ENCODE measurements at places on chromosomes 12 and 14.

GRCh38 chr14:60512973-60513571, 4.1 kb downstream of the SIX6 start:
- DNase-seq = no peak

- no peak for DNase-seq
Measured at GRCh38 chr14:101007765-101008164, 104.2 kb upstream of the RTL1 start.

GRCh38 chr14:58282925-58283593, 15.3 kb upstream of the ARID4A start:
- no peak for DNase-seq

DNA sequence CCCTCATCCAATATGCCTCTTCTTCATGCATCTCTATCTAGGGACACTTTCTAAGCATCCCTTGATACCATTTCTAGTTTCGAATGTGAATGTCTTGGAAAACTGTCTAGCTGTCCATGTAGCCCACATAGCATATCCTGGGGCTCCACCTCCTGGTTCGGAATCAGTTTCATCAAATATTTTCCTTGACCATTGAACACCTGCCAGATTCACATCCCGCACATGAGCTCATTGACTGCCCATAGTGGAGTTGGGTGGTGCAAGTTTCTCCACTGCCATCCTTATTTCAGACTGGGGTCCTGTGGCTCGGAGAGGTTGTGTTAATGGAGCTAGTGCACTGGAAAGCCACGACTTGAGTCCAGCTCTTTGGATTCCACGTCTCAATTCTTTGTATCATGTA, 58.6 kb upstream of the TMEM263 start:
- DNase-seq = no peak

GRCh38 chr12:128298091-128298748, 31.2 kb downstream of the TMEM132C start:
- no peak for DNase-seq

GRCh38 chr14:94963051-94963450, 193.1 kb upstream of the GSC start:
- no peak for DNase-seq

DNA sequence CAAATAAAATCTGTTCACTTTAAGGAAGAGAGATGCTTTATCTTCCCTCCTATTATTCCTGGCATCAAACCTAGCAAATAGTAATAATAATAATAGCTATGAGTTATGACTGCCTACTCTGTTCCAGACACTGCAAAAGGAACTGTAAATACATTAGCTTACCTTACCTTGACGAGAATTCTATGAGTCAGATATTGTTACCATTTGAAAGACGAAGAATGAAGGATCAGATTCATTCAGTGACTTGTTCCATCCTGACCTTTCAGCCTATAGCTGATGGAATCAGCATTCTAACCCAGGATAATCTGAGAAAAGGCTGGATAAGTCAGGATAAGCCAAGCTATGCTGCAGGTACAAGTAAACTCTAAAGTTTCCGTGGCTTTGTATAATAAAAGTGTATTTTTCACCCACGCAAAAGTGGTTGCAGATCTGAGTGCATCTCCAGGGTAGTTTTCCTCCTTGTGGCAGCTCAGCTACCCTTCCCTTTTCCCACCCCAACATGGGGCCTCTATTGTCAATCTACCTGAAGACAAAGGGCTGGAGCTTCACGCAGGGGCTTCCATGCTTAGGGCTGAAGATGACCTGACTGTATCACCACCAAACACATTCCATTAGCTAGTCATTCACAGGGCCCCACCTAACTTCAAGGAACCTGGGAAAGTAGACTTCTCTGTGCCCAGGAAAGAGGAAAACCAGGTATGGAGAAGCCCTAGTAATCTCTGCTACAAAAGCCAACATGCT, 57.2 kb upstream of the CCND2 start:
- DNase-seq = no peak

GRCh38 chr12:30507576-30507975, 188.1 kb downstream of the IPO8 start:
- DNase-seq = no peak

- DNase-seq = no peak
Measured at GRCh38 chr12:50676756-50677155, 87.1 kb upstream of the ATF1 start.

DNA sequence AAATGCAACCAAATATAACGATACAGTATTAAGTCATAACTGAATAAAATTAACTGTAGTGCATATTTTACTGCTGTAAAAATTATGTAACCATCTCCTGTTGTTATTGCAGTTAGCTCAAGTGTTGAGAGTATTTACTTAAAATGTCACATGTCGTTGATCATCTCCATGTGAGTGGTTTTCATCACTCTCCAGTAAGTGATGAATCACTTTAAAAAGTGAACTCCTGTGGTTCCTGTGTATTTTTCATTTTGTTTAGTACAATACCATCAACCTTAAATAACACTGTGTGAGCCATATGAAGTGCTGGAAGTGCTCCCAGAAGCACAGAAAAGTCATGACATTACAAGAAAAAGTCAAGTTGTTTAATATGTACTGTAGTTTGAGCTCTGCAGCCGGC, 104.7 kb upstream of the SLCO1B1 start:
- DNase-seq = no peak

DNA sequence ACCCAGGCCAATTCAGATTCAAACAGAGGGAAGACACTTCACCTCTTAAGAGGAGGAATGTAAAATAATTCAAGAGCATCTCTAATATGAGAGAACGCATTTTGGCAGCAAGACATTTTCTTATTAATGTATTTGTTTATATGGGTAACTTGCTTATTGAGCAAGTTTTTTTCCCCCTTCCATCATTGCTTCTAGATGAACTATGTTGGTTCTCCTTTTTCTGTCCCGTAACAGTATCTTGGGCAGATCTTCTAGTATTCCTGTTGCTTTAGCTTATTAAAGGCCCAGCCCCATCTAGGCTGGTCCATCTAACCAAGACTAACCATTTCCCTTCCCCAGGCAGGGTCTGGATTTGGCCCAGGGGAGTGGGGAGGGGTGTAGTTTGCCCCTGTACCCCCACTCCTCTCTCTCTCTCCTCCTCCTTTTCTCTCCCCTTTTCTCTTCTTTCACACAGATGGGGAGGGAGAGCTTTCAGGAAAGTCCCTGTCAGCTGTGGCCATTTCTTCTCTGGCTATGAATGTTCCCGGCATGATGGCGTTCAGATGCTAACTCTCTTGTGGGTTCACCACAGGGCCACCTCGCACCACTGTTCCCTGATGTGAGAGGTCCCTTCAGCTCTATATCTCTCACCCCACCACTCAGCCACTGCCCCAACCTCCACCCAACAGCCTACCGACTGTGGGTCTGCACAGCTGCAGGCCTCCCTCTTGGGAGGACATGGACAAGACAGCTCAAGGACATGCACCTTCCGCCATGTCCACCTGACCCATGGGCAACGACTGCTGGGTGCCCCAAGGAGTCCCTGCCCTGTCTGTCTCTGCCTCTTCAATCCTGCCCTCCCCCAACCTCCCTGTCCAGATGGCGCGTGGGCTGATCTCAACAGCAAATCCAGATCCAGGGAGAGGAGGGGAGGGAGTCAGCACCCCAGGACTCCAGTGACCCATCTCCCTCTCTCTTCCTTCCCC, 15.8 kb upstream of the RPS6KL1 start:
- no peak for DNase-seq

DNA sequence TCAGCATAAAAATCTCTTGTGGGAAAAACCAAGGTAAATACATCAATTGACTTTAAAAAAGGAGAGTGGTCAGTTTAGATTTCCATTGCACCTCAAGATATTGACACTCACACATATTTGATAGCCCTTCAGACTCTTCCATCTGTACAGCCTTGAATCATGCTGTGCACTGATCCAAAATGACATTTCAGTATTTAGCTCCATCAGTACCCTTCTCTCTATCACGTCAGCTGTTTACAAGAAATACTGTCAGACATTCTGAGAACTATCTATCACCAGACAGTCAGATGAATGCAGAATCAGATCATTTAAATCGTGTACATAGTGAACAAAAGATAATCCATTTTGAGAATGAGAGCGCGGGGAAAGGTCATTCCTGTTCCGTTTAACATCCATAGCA, 511.9 kb downstream of the RPL10L start:
- DNase-seq = no peak

Measured in stimulated activated CD4-positive, alpha-beta T cell treated with anti-CD3 and anti-CD28 coated beads, Interleukin-15, amount 100 ng/mL, for 1 hour (primary cell).